ENCODE measurements at places on chromosomes 13 and 19.
A peak's percentile ranks its signal among the peaks of the same experiment; 100 is the strongest.

GRCh38 chr13:35478271-35479037 lies 2.0 kb upstream of the MAB21L1 start:
- no peak for DNase-seq

- DNase-seq: no peak
Measured at GRCh38 chr19:36340786-36341372, 38.1 kb downstream of the ZFP14 start.

DNA sequence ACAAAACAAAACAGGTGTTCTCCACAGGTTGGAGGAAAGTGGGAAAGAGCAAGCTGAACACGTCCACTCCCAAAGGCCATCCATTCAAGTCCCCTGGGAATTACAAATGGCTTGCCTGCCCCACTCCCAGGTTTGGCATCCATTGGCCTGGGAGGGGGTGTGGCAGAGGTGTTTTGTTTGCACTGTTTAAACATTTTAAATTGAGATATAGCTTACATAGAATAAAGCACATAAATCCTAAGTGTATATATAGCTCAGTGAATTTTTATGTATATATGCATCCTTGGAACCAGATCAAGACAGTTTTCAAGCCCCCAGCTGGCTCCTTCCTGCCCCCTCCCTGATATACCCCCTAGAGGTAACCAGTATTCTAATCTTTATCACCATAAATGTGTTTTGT lies 12.7 kb downstream of the SLC25A42 start:
- no peak for DNase-seq

- no peak for DNase-seq
Measured at GRCh38 chr19:35398570-35398969, 27.7 kb downstream of the GPR42 start.

GRCh38 chr19:38361633-38362075 lies 12.7 kb upstream of the PSMD8 start:
- DNase-seq: peak; percentile 79

DNA sequence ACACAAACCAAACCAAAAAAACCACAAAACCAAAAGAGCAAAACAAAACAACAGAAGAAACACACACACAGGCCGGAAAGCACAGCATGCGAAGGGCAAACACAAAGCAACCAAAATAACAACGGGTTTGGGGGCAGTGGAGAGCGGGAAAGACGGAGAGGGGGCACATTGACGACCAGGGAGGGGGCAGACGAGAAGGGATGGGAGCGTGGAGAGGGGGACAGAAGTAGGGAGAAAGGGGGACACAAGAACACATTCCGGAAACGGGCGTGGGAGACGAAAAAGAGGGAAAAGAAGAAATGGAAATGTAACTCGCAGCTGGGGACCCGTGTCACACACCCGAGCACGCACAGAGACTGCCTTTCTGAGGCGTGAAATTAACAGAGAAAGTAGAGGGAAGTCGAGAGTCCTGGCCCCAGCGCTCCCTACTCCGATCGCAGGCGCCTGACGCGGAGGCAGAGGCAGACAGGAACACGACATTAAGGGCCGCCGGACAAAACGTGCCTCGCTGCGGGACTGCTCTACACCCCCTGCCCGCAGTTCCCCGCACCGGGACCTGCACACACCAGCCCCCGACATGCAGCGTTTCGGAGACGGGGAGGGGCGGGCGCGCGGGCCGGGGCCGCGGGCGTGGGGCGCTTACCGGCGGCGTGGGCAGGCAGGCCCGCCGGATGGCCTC lies 652 bp downstream of the POU4F1 start:
- no peak for DNase-seq

- no peak for DNase-seq
Measured at GRCh38 chr19:19687090-19687489, 18.5 kb downstream of the ZNF101 start.

- no peak for DNase-seq
Measured at GRCh38 chr19:16217716-16218451, 20.2 kb downstream of the AP1M1 start.

DNA sequence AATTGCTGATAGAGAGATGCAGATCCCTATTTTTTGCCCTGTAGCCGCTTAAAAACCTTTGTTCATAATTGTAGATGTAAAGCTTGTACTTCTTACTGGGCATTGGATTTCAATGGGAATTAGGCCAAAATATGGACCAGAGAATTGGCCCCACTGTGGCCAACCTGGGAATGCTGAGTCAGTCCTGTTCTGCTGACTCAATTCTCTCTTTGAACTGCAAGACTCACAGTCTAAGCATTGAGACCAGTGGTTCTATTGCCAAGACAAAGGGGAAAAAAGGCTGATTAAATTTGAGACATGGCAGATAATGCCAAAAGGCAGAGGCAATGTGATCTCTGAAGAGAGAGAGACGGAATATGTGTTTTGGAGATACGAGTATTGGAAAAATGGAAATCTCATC lies 72.5 kb upstream of the UBL3 start:
- no peak for DNase-seq

DNA sequence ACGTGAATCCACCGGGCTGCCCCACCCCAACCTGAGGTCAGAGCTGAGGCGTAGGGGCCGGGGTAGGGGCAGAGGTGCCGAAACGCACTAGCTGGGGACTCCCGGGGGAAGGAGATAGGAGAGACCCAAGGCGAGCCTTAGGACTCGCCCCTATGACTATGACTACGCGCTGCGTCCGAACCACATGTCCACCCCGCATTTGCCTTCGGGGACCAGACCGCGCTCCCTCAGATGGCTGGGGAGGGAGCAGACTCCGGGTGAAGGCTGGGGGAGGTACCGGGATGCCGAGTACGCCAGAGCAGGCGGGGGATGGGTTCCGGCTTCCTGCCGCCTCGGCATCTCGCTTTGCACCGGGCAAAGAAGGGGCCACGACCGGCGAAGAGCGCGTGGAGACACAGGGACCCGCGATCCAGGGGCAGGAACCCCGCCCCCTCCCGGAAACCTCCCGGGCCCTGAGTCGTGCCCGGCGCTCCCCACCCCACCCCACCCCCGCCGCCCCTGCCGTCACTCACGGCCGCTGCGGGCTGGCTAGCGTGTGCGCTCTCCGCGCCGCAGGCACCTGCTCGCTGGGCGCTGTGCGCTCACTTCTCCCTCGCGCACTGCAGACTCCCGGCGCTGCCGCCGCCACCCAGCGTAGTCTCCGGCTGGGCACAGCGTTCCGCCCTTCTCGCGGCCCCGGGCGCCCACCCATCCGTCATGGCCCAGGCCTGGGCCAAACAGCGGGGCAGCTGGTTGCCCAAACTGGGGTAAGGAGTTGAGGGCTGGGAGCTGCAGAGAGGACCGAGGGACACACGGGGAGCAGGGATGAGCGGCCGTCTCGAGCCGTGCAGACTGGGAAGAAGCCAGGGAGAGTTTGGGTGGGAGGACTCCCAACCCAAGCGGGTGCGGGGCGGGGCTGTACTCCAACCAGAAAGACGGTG lies 622 bp upstream of the VSTM2B start:
- DNase-seq: no peak

GRCh38 chr19:32363632-32364031 lies 18.2 kb downstream of the ZNF507 start:
- DNase-seq: no peak

GRCh38 chr13:110576736-110577476 lies 15.4 kb upstream of the RAB20 start:
- no peak for DNase-seq

- no peak for DNase-seq
Measured at GRCh38 chr19:33240181-33240771, 14.6 kb upstream of the SLC7A10 start.

DNA sequence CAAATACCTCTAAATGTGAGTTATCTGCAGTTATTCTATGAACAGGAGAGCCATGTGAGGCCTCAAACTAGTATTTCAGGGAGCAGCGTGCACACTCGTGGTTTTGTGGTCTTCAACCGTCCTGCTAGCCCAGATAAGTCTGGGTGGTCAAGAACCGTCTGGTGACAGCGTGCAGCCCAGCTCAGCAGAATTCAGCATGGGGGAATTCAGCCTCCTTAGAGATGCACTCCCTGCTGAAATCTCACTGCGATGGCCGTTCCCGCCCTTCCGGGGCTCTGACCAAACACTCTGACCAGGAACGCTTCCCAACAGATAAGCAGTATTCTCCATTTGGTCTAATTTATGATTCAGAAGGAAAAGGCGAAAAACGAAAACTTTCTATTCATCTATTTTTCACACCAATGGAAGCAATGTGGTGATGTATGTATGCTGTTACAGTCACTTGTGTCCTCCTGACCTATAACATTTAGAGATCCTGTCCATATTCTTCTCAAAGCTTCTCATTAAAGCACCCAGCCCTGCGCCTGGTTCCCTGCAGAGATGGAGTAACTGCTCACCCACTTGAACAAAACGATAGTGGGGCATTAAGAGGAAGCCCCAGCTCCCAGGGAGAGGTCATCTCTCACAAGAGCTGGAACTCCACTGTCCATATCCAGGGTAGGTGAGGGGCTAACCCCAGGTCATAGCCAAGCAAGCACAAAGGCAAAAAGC lies 2.9 kb downstream of the ANKRD27 start:
- no peak for DNase-seq

DNA sequence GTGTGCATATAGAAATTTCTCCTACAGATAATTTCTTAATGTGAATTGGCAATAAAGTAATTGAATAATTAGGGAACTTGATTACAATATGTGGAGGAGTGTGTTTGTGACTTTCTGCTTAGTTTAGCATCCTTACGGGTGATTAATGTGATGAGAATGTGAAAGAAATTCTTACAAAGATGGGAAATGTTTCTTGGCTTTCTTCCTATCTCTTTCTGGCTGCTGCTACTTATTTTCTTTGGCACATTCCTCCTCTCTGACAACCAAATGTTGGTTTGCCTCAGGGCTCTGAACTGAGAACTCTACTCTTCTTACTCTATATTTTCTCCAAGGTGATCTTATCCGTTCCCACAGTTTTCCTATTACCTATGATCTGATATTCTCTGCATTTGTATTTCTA lies 300.1 kb downstream of the TBC1D4 start:
- DNase-seq: no peak

DNA sequence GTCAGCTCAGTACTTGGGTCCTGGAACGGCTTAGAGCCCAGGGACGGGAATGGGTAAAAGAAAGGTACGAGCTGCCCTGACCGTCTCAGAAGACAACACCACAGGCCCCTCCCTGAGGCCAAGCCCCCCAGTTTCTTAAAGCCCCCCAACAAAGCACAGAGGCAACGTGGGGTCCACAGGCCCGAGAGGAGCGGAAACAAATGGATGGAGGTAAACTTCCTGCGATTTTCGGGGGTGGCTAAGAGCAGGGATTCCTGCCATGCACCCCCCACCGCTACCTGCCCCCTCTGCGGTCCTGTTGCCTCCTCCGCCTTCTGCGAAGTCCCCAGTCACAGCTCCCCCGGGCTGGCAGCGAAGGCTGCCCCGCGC lies 48.2 kb downstream of the PTPRS start:
- no peak for DNase-seq

GRCh38 chr19:32406161-32407003 lies 812 bp downstream of the DPY19L3 start:
- DNase-seq: no peak

DNA sequence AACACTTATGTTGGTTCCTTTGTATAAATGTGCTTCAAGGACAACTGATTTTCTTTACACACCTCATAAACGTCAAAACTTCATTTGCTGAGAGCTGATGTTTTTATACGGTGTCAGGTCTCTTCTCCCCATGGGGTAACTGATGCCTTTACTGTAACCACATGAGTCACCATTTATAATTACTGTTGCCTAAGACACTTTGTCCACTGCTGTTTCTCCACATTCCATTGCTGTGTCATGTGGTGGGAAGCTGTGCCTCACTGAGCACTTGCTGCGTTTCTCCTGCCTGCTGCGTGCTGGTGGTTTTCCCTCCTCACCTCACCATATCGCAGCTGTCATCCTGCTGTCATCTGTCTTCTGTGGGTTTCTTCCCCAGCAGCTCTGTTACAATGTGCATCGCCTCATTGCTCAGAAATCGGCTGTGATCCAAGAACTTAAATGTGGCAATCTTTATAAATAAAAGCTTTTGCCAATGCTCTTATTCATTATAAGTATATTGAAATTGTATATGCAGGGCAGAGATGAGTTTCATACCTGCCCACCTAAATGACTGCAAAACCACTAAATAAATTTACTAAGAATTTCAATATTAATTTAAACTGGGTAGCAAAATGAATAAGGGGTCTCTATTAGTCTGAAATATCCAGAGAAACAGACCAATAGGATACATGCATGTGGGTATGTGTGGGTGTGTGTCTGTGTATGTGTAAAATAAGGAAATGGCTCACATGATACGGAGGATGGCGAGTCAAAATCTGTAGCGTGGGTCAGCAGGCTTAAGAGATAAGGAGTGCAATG lies 547.0 kb upstream of the SLITRK5 start:
- no peak for DNase-seq

DNA sequence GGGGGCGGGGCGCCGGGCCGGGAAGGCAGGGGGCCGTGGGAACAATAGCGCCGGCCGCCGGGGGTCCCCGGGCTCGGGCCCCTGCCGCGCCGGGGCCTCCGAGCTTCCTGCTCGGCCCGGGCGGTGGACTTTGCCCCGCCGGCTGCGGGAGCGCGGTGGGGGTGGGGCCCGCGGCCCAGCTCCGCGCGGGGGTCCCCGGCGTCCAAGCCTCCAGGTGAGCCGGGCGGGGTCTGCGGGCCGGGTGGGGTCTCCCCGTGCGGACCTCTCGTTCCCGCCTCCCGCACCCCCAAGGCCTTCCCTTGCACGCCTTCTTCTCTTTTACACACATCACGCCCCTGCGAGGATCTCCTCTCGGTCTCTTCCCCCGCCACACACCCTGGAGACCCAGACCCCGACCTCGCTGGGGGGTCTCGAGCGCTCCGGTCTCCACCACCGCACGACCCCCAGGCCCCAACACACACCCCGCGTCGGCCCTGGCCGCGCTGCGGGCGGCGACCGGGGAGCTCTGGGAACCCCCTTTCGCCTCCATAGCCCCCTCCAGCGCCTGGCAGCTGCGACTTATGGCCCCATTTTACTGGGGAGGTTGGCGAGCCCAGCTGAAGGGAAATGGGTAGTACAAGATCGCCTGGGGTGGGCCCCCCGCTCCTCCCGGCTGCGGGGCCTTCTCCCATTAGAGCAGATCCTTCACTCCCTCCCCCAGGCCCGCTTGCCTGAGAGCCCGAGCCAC lies 711 bp downstream of the CAMSAP3 start:
- DNase-seq: no peak

GRCh38 chr13:63497601-63498000 lies 2082.0 kb upstream of the PCDH20 start:
- DNase-seq: no peak

DNA sequence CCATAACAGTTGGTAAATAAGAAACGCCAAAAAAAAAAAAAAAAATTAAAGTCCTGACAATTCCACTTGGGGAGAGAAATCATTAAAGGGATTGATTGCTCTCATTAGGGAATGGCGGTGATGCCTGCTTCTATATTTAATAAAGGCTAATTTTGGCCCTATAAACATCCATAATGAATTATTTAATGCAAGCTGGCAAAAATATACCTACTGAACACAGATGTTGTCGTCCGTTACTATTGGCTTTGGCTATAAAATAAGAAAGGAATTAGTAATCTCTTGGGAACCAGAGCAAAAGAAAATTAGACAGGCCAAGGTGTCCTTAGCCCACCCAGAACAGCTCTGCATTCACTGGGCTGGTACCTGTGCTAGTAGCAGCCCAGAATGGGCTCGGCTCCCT lies 717.3 kb downstream of the DIAPH3 start:
- DNase-seq: no peak
